ENCODE measurements at places on chromosomes 3 and 15.

- DNase-seq: no peak
Measured at GRCh38 chr3:68874551-68875348, 57.6 kb downstream of the TAFA4 start.

- DNase-seq: no peak
Measured at GRCh38 chr15:93029836-93030429, 59.1 kb downstream of the RGMA start.

GRCh38 chr15:70509731-70510143 is 253.6 kb downstream of the UACA start:
- no peak for DNase-seq

DNA sequence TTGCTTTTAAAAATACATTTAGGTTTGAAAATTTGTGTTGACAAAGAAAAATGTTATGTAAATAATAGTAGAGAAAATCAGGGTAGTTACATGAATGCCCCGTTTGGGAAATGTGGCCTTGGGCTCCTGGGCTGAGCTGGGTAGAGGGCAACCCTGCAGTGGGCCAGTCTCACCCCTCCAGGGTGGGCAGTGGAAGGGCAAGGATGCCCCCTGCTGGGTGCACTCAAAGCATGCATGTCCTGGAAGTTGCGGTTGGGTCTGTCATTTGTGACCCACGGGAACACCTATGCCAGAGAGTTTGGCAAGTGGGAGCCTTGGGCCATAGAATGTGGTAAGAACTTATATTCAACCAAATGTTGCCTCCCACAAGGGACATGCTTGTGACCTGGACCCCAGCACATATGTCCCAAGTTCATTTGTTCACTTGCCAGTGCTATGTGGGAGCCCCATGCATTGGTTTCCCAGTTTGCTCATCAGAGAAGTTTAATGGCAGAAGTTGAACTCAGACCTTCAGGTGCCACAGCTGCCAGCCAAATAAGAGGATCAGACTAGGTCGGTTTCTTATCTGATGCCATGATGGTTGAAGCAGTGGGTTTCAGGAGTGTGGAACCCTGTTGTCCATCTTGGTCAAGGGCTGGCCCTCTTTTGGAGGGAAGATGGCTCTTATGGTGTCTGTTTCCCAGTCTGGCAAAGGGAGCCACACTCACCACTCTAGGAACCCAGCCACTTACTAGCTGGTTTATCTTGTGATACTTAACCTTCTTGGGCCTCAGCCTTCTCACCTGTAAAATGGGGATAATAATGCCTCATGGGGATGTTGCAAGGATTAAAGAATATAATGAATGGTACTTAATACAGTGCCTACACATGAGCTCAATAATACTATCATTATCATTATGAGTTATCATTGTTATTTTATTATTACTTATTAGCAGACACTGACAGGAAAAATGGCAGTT is 2.5 kb upstream of the PLCB2 start:
- no peak for DNase-seq

GRCh38 chr3:73508330-73508954 is 116.3 kb downstream of the PDZRN3 start:
- DNase-seq: no peak

DNA sequence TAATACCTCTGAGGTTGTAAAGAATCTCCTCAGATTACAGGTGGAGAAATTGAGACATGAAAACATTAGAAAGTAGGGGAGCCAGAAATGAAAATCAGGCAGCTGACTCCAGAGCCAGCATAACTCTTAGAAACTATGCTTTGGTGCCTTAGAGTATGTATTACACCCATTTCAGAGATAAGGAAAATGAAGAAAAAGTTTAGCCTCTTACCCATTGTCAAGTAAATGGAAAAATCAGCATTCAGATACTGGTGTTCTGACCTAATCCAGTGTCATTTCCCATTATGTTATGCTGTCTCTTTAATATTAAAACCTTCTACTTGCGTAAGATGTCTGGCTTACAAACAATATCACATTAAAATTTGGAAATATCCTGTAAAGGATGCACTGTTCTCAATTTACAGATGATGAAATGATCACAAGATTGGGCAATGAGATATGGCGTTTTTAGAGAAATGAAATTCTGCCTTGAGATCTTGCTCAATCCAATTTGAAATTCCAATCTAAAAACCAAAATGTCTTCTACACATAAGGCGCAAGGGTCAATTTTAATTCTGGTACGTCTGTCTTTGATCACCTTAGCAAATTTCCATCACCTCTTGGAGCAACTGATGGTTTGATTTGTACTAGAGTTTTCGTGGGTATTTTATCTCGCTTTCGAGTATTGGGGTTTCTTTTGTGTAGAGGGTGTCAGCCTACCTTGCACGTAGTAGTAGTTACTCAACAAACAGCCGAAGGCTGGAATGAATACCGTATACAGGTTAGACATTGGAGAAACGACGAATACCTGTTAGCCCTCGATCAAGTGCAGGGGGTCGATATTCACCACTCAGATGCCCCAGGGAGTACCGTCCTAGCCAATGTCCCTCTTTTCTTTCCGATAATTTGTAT is 902 bp upstream of the ZCWPW2 start:
- no peak for DNase-seq

GRCh38 chr3:153840487-153840886 is 280.7 kb upstream of the ARHGEF26 start:
- no peak for DNase-seq

GRCh38 chr3:67656614-67657013 is 2.2 kb upstream of the SUCLG2 start:
- no peak for DNase-seq

DNA sequence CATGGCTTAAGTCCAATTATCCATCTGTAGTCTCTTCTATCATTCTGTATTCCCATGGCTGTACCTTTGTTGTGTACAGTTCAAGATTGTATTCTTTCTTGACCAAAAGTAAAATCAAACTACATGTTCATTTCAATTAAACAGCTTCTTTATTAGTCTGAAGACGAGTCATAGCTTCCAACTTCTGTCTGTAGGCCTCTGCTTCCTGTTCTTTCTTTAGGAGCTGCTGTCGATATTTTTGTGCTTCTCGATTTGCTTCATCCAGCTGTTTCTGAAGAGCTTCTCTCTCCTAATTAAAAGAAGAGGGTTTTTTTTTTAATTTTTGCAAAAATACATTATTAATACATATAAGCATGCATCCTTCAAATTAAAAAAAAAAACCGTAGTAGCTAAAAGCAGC is 13.0 kb upstream of the HDC start:
- no peak for DNase-seq

DNA sequence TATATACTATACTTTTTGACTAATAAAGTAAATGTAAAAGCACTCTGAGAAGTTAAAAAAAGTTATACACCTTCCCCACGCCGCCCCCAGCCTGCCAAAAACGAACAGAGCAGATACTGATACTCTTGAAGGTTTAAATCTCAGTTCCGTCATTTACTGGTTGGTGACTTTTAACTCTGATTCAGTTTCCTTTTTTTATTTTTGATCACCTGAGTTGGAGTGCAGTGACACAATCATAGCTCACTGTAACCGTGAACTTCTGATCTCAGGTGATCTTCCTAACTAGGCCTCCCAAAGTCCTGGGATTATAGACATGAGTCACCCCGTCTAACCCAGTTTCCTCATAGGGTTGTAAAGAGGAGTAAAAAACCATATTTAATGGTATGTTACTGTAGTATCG is 3.3 kb upstream of the TIPIN start:
- no peak for DNase-seq

- DNase-seq: no peak
Measured at GRCh38 chr3:52441091-52441771, 3.7 kb downstream of the SEMA3G start.

DNA sequence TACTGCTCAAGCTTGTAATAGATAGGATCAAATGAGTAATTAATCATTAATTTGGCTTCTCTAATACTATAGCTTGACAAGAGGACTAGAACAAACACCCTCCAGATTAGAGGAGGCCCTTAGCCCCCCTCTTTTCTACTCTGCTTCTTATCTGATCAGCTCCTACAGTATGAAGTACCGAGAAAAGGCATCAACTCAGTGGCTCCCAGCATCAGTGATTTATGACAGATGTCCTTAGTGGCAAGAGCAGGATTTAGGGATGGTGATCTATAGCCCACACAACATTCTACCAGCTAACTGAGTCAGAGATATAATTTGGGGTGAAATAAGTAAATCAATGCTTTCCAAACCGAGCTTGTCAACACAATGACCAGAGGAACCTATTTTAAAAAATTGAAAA is 541.1 kb downstream of the NLGN1 start:
- no peak for DNase-seq

GRCh38 chr3:32847528-32847927 is 29.7 kb downstream of the TRIM71 start:
- no peak for DNase-seq

DNA sequence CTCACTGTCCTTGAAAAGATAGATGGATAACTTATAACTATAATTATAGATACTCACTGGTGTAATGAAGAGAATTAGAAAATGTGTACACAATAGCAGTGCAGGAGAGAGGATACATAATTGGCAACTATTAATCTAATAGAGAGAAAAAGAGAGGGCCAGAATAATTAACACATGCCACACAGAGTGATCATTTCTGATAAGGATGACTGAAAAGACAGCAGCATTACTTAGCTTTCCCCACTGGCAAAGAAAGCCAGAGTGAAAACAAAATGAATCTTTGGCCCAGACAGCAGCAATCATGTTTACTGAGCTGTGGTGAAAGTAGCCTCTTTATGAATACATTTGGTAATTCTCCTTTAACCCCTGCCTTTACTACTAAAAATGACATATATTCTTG is 493.3 kb upstream of the ROBO1 start:
- no peak for DNase-seq

DNA sequence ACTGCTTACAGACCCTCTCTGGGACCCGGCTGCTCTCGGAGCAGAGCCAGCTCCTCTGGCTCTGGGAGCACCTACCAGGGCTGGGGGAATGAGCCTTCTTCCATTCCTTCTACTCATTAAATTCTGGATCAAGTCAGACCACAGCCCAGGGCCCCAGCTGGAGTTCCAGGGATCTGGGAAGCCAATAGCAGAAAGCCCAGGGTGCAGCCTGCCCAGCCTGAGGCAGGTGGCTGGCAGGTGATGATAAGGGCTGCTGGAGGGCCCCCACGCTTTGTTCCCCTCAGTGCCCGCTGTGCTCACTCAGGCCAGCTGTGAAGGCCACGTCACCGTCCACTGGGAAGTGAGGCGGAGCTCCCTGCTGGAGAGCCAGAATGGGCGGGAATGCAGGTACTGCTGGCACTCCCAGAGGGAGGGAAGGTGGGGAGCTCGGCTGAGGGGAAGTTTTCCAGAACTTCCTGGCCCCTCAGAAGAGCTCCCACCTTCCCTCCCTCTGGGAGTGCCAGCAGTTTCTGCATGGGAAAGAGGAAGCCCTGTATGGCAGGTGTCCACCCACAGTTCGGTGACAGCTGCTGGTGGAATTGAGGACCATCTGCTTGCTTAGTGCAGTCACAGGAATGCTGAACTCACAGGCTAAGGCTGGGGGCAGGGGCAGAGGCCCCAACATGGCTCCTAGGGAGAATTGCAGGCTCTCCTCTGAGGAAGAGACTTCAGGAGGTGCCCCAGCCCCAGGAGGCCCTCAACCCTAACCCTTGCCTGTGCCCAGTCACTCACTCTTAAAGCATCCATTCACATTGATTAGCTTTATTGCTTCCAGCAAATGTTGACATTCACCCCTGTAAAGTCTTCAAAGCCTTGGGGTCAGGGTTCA is 12.6 kb upstream of the RTP3 start:
- DNase-seq: no peak

DNA sequence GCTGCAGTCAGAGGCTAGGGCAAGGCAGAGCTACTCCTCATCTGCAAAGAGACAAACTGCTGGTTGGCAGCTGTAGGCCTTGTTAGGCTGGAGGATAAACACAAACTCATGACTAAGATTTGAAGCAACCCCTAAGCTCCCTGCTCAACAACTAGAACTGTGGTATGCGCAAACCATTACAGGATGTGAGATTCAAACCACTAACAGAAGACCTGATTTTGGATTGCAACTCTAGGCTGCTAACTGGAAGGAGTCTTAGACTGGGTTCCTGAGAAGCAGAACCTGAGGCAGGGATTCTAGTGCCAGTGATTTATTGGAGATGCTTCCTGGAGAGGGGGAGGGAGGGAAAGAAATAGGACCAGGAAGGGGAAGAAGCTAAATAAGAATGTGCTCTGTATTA is 22.5 kb downstream of the CCR4 start:
- DNase-seq: no peak

DNA sequence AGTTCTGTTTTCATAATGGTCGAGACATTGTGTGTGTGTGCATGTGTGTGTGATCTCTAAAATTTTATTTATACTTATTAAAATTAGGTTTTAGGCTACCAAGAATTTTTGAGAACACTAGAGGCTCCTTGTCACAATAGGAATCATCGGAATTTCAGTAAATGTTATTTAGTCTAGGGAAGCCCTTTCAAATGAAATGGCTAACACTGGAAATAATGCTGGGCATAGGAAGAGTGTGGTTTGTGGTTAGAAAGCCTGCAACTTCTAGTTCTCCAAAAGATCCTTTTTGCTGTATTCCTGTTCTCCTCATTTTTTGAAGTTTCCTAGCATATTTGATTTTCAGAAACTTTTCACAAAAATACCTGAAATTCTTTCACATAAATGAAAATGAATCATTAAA is 92.5 kb upstream of the MBNL1 start:
- no peak for DNase-seq

DNA sequence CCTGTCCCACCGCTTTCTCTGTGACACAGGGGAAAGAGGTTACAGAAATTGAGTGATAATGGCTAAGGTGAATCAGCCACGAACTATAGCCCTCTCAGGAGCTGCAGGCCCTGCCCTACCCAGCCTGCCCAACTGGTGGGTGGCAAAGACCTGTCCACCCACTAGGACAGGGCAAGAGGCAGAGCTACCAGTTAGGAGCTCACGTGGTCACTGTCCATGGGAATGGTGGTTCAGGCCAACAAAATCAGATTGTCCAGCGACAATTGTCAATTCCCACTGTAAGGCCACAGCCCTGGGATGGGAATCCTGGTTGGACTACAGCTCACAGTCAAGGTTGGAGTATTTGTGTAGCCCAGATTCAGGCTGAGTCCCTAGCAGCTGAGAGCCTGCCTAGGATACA is 75.0 kb downstream of the PPCDC start:
- DNase-seq: no peak

DNA sequence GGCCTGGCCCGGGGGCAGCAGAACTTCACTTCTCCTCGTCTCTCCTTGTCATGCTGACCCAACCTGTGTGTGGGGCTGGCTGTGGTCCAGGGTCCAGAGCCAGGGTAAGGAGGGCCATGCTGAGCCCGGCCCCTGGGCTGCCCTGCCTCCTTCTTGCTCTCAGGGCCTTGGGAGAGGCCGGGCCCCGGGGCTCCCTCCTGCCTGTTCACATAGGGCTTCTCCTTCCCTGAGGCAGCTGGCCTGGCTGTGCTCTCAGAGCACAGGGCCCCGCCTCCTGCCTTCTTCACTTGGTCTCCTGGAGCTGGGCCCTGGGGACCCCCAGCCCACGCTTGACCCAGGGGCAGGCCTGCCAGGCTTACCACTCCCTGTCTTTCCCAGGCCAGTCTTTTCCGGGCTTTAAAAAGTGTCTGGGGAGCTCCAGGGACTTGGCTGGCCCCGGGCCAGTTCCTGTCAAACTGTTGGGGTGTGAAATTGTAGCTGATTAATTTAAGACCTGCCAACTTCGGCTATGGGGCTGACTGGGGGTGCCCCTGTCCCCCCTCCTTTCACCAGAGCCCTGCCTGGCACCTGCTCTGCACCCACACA is 11.8 kb downstream of the PLXNA1 start:
- no peak for DNase-seq
